ENCODE measurements at places on chromosomes 16 and 17.
A peak's percentile ranks its signal among the peaks of the same experiment; 100 is the strongest.

DNA sequence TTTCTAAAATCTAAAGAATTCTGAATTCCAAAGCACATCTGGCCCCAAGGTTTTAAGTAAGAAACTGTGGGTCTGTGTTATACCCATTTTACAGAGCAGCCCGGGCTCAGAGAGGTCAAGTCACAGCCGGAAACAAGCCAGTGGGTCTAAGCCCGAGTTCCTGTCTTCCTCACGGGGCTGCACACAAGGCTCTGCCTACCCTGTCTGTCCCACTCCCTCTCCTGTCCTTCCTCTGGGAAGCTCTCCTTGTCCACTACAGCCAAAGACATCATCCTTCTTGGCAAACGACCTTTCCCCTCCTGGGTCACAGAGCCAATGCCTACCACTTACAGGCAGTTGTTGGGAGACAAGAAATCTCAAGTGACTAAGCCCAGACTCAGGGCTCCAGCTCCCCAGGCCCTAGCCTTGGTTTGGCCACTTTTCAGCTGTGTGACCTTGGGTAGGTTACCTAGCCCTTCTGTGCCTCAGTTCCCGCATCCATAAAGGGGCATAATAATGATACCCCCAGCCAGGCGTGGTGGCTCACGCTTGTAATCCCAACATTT lies 55.6 kb upstream of the MAP3K14 start:
- DNase-seq: no peak

- DNase-seq: no peak
These were observed 12.7 kb downstream of the CDK5RAP3 start for GRCh38 chr17:47983492-47984223.

GRCh38 chr16:12819126-12820117 lies 15.7 kb upstream of the CPPED1 start:
- peak; percentile 71 for DNase-seq

DNA sequence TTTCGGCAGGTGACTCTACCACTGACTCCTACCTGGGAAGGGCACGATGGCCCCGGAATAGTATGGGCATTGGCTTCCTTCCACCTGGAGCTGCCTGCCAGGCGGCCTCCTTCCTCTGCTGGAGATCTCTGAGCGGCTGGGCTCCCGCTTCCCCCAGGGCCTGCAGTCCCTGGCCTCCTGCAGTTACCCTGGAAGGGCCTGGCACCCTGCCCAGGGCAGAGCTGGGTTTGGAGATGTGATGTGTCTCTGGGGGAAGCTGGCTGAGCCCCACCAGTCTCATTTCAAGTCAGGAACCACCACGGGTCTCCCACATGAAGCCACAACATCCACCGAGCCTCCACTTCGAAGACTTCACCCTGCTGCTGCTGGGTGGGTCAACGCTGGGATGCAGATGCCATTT lies 97.9 kb downstream of the IRF8 start:
- DNase-seq: peak; percentile 62

DNA sequence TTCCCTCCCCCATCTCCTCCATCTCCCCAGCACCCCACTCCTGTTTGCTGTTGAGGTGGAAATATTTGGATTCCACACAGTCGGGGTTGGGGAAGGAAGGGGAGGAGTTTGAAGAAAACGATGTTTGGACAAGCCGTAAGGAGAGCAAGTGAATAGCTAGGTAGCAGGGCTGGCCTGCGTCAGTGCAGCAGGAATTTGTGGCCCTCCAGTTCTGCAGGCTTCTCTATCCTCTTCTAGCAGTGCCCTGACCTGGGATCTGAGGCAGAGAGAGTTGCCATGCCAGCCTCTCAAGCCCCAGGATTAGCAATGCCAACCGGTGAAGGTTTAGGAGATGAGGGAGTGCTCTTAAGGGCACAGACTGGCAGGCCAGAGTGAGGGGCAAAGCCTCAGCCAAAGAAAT lies 12.5 kb downstream of the TLCD2 start:
- no peak for DNase-seq

GRCh38 chr17:60301649-60302048 lies 90.3 kb downstream of the USP32 start:
- no peak for DNase-seq
